ENCODE measurements at places on chromosomes 7 and 10.

GRCh38 chr10:49295297-49295696 lies 3.7 kb upstream of the C10orf71 start:
- DNase-seq = no peak

DNA sequence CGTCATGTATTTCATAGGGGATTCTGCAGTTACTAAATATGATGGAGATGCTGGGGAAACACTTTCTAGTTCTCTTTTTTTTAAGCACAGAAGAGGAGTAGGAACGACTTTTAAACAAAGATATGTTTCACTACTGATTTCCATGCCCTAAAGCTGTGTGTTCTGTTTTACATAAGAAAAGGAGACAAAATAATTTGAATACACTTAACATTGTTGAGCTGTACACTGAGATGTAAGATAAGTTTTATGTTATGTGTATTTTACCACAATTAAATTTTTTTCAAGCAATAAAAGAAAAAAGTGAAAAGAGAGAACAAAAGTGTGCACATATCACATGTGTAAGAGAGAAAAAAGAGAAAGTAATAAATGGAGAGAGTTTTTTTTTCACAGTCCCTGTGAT lies 408.2 kb downstream of the PHTF2 start:
- no peak for DNase-seq

DNA sequence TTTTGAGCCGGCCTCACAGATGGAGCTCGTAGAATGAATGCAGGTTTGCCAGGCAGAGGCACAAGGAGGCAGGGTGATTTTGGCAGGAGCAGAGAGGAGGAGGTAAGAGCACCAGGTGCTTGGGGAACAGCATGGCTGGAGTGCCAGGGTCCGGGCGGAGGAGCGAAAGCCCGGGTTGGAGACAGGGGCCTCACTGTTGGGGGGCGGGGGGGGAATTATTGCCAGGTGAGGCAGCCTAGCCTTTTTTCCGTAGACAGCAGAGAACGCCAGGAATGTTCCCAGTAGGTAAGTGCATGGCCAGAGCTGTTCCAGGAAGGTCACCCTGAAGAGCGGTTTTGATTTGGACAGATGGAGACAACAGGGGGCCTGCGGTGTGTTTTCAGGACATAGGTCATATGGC lies 9.5 kb downstream of the SRRM3 start:
- DNase-seq = no peak

- DNase-seq = no peak
Observed at GRCh38 chr7:53110425-53110824, 75.0 kb downstream of the POM121L12 start.

GRCh38 chr10:74640134-74640921 lies 186.1 kb upstream of the KAT6B start:
- peak; percentile 5 for DNase-seq

- no peak for DNase-seq
Observed at GRCh38 chr10:23522345-23522744, 83.5 kb downstream of the OTUD1 start.
